ENCODE measurements at places on chromosomes 13 and 19. TPM values are rescaled to one million over a fixed set of nuclear protein-coding genes. Genes with fewer than 3 reads are reported as not detected.

The EXOC3L2 gene
- not detected for total RNA-seq

The KDELR1 gene
- 103 TPM for total RNA-seq

The PSG2 gene
- total RNA-seq: not detected

The SKA3 gene
- total RNA-seq: 34.6 TPM

The SMIM44 gene
- total RNA-seq: not detected

The MYH14 gene
- total RNA-seq: not detected

The RASIP1 gene
- 0.53 TPM for total RNA-seq

The CEACAM8 gene
- total RNA-seq: not detected

The NAA16 gene
- 27.3 TPM for total RNA-seq

The ZIC5 gene
- not detected for total RNA-seq

The NAPSA gene
- 53.3 TPM for total RNA-seq

The ZNF571 gene
- total RNA-seq: 6.2 TPM

The ZNF613 gene
- 4.3 TPM for total RNA-seq

The PPP1R37 gene
- total RNA-seq: 11.8 TPM

The NKPD1 gene
- total RNA-seq: 0.72 TPM

The LYPD3 gene
- 3.1 TPM for total RNA-seq

The NXNL1 gene
- not detected for total RNA-seq

The MCF2L gene
- total RNA-seq: 9.6 TPM

The CHST8 gene
- total RNA-seq: not detected

The UNC13A gene
- 0.31 TPM for total RNA-seq

The FAM83E gene
- 8.5 TPM for total RNA-seq

The RFPL4AL1 gene
- not detected for total RNA-seq

The RNF113B gene
- total RNA-seq: not detected

The ZNF790 gene
- 8.5 TPM for total RNA-seq

The GTF3A gene
- 188 TPM for total RNA-seq

The VAV1 gene
- 111 TPM for total RNA-seq

The HCN2 gene
- 0.81 TPM for total RNA-seq

The PRR20B gene
- not detected for total RNA-seq

The LYPD5 gene
- 0.21 TPM for total RNA-seq

The CNFN gene
- 0.53 TPM for total RNA-seq

The ITM2B gene
- total RNA-seq: 109 TPM

The KASH5 gene
- 1.6 TPM for total RNA-seq

The IGFLR1 gene
- total RNA-seq: 253 TPM

Data from activated T-cell treated with anti-CD3 and anti-CD28 coated beads, Interleukin-2, amount 50 U/mL, for 72 hours (primary cell).